Ecto neural progenitor cell (in vitro differentiated cells): ENCODE measurements at places on chromosomes 16 and 17.

DNA sequence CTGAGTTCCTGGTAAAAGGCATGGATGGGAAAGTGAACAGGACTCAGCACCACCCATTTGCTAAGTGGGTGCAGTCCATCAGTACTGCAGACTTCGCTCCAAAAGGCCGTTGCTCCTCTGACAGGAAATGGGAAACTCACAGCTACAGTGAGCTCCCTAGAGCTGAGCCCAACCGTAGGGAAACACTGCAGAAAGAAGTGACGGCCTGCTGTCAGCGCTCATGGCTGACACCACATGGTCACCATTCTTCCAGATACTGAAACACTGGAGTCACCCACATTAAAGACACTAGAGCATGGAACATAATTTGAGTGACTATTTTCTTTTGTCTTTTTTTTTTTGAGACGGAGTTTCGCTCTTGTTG lies 31.9 kb downstream of the UBE2O start:
- no peak for DNase-seq

DNA sequence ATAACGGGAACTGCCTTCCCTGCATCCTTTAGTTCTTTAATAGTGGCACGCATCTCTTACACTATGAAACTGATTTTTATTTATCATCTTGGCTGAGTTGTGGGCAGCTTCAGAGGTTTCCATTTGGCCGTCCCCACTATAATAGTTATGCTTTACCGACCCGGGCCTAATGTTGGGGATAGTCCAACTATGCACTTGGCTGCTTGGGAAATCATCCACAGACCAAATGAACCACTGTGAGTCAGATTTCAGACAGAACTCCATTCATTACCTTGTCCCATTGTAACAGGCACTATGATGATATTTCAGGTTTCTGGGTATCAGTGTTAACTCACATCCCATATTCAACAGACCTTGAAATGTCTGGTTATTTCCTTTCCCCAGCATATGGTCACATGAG lies 6.1 kb upstream of the SLFN5 start:
- no peak for DNase-seq

DNA sequence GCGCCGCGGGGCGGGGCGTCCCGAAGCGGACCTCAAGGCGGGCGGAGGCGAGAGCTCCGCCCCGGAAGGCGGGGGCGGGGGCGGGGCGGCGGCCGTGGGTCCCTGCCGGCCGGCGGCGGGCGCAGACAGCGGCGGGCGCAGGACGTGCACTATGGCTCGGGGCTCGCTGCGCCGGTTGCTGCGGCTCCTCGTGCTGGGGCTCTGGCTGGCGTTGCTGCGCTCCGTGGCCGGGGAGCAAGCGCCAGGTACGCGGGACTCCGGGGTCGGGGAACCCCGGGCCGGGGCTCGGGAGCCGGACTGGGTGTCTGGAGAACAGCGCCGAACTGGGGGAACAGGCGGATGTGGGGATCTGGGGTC lies at the start of gene TNFRSF12A:
Gene TNFRSF12A, plus strand, starts transcription at position 122 of the 357 bp plus-strand sequence. Its CDS starts 30 bp downstream, at position 152.
- peak; percentile 87 for DNase-seq

DNA sequence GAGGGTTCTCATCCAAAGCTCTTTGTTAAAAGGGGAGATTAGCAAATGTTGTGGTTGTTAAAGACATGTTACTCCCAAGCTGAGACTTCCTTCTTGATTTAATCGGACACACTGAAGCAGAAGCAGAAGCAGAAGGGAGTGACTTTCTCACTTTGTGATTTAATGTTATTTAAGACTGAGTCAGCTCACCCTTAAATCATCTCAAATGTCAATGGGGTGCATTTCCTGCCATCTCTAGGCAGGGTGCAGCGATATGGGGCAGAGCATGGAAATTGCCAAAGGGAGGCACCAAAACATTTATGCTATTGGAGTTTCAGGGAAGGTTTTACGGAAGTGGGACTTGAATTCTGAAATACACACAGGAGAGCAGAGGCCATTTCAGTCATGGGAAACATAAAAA lies 283.6 kb downstream of the ABCC12 start:
- DNase-seq: no peak

GRCh38 chr17:45018848-45019711 lies 32.4 kb downstream of the DCAKD start:
- DNase-seq: no peak

DNA sequence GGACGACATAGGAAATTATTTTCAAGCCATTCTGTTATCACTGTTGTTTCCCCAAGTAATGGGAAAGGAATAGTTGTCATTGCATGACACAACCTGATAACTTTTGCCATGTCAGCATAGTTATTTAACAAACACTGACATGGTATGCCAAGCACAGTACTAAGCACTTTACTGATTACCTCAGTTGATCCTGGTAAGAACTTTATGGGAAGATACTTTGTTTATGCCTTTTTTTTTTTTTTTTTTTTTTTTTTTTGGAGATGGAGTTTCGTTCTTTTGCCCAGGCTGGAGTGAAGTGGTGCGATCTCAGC lies 15.7 kb upstream of the PNPO start:
- no peak for DNase-seq

GRCh38 chr17:7707446-7707845 lies 2.4 kb downstream of the EFNB3 start:
- DNase-seq: peak; percentile 66

DNA sequence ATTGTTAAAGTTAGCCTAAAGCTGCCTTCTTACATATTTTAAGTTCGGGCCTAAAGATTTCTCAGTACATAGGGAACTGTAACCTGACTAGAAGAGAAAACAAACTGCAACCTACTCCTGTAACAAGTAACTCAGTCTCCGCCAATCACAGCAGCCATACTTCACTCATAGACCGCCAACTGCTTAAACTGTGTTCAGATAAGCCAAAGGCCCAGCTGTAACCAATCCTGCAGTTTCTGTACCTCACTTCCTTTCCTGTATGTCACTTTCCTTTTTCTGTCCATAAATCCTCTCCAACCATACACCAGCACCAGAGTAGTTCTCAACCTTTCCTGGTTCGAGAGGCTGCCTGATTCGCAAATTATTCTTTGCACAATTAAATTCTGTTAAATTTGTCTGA lies 41.5 kb downstream of the GLG1 start:
- DNase-seq: no peak

DNA sequence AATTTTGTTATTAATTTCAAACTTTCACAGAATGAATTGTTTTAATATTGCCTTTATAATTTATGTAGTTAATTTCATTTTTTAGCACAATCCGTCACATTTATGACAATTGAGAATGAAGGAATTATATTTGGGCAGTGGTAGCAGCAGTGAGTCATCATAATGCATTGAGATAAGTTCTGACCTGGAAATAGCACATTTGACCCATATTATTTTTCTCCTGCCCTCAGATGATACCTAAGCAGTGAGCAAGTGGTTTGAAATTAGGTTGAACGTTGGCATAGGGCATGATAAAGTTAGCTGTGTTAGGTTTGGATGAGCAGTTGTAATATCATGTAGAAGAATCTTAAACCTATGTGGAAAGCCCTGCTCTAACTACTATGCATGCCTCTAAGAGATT lies 1431.3 kb upstream of the CDH8 start:
- DNase-seq: no peak

DNA sequence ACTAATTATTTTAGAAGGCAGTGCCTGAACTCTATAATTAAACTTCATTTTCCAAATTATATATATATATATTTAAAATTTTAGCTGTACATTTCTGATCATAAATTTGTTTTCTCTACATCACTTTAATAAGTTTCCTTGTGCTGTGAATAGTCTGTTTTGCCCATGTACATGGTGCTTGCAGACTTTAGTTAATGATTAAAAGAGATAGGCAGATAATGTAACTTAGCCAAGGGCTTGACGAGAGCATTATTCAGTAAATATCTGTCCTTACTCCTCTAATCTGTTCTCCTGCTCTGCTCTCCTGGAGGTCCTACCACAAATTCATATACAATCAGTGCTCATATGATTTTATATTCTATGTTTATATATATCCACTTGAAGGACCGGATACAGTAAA lies 595.2 kb upstream of the KIF2B start:
- DNase-seq: no peak

- DNase-seq: no peak
Observed at GRCh38 chr17:15323131-15323530, 18.3 kb downstream of the TEKT3 start.

GRCh38 chr17:38327936-38328335 lies 15.8 kb downstream of the GPR179 start:
- no peak for DNase-seq

DNA sequence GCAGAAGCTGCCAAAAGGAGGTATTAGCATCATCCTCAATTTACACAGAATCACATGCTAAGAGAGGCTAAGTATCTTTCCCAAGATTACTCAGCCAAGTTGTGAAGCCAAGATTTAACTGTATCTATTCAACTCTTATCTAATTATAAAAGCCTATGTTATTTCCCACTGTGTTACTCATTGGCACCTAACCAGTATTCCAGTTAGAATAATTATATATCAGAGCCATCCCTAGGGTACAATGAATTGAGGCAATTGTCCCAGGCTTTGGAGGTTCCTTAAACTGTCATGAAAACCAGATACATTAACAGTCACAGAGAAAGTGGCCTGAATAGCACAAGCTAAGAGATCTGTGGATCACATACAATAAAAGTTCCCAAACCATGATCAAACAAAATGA lies 10.9 kb upstream of the AMFR start:
- no peak for DNase-seq

DNA sequence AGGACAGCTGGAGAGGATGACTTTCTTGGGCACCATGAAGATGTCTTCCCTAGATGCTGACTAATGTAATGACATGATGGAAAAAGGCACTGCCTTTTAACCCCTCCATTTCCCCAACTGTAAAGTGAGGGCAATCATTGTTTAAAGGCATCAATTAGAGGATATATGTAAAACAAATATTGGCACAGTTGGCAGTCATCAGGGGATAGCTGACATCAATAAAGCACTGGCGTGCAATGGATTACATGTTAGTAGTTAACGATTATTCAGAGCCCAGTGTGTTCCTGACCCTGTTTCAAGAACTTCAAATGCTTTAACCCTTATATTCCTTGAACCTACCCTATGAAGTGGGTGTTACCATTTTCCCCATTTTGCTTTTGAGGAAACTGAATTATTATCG lies 100.7 kb downstream of the TMEM114 start:
- no peak for DNase-seq

GRCh38 chr16:79171931-79172705 lies 428.4 kb downstream of the MAF start:
- DNase-seq: no peak

DNA sequence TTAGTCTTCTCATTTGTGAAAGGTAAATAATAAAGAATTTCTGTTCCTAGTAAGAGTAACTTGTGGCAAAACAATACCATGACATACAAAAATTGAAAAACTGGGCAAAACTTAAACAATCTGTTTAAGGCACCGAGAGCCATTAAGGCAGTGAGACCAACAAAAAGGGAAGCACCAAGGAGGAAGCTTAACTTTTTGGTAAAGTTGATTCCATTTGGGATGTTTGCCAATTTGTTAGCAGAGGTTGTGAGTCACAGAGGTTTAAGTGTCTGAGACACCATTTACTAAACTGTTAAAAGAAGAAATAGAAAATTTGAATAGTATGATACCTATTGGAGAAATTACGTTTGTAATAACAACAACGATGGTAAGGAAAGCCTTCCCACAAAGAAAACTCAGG lies 4.9 kb downstream of the SLC35G3 start:
- DNase-seq: no peak

GRCh38 chr16:47258874-47259461 lies 115.2 kb upstream of the NETO2 start:
- no peak for DNase-seq

DNA sequence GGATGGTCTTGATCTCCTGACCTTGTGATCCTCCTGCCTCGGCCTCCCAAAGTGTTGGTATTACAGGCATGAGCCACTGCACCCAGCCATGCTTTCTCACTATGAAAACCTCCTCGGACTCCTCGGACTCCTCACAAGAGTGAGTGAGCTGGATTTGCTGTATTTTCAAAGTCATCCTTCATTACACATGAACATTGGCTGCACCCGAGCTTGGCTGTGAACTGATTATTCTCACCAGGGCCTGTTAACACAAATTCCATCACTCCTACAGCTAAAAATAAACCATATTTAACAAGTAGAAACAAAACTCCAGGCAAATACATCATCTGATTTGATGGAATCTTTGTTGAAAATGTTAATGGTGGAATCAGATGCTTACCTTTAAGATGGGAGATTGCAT lies 50.3 kb downstream of the PITPNC1 start:
- no peak for DNase-seq

DNA sequence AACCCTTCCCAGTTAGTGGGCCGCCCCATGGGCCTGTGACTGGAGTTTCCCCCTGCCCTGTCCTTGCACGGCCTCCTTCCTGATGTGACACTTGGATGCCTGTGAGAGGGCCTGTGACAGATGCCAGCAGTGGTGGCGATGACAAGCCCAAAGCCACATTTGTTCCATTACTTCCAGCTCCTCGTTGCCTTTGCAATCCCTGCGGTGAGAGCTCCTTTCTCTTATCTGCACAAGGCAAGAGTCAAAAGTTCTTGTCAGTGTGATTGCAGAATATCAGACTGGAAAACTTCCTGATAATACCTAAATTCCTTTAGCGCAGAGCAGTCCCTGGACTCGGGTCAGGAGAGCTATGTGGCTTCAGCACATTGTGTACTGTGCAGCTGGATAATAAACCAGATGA lies 54.4 kb upstream of the ARHGAP44 start:
- peak; percentile 27 for DNase-seq

GRCh38 chr17:1718362-1719165 lies 5.9 kb upstream of the WDR81 start:
- peak; percentile 52 for DNase-seq

DNA sequence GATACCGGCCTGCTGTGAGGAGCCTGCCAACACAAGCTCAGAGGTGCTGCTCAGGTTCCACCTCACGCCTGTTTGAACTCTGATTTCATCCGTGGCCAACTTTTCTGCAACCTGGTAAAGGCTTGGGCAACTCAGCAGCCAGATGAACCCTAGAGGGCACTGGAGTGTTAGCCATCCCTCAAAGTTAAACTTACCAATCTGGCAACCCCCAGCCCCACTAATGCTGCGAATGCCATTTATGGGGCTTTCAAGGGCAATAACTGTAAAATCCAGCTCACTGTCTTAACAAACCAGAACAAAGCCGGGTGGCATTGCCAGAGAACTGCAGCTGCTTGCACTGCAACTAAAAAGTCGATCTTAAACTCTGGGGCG lies 105.5 kb downstream of the AXIN2 start:
- DNase-seq: peak; percentile 68
